SW480 (cell line): ENCODE measurements at places on chromosomes 12 and 14.

DNA sequence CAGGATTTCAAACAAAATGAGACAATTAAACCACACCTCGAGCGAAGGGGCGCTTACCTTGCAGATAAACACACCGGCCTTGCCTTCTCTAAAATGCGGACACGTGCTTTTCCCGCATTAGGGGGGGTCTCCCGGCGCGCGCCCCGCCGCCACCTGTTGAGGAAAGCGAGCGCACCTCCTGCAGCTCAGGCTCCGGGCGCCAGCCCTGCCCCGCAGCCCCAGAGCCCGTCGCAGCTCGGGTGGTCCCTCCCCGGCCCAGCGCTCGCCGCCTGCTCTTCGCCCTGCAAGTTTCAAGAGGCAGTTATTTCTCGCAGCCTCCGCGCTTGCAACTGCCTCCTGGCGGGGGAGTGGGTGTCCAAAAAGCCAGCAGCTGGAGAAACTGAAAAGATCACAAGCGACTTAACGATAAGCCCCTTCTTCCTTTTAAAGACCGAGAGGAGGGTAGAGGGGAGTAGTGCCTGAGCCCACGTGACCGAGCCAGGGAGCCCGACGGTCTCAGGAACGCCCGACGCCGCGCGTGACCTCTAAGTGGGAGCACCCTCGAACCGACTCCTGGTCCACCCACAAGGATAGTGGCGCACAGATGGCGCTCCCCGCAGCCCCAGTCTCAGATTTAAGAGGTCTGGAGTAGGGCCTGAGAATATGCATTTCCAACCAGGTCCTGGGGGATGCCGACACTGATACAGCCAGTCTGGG is at the start of gene ESR2:
TSS of gene ESR2 (minus strand) at position 396 of the 696 bp plus-strand sequence. CDS start 11,386 bp downstream, outside the sequence.
- peak; percentile 21 for DNase-seq

DNA sequence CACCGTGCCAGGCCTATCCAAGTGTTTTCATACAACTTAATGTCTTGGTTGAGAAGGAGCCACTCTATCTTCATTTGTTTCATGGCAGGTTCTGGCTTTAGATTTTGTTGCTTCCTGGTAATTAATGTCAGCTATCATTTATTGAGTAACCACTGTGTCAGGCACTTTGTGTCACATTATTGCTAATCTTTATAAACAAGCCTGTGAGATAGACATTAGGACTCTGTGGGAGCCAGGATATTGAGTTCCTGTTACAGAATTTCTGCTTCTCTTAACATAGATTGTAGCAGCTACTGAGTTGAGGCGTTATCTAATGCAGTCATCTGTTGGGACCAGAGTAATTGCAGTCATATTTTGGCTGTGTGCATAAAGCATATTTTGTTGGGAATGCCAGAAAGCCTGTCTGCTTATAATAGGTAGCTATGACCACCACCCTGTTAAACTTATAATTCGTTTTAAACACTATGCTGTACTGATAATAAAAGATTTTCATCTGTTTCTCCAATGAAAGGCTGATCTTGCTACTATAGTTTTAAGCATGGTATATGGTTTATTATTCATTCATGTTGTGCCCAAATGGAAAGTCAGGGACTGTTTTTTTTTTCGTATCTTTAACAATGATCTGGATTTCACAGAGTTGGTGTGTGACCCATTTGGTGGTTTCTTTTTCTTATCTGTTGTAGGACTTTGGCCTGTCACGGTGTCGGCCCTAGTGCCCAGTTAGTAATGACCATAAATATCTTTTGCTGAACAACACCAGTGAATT is 432.6 kb downstream of the PCNX1 start:
- no peak for DNase-seq

GRCh38 chr14:74619672-74620131 is 7.7 kb upstream of the LTBP2 start:
- peak; percentile 79 for DNase-seq

DNA sequence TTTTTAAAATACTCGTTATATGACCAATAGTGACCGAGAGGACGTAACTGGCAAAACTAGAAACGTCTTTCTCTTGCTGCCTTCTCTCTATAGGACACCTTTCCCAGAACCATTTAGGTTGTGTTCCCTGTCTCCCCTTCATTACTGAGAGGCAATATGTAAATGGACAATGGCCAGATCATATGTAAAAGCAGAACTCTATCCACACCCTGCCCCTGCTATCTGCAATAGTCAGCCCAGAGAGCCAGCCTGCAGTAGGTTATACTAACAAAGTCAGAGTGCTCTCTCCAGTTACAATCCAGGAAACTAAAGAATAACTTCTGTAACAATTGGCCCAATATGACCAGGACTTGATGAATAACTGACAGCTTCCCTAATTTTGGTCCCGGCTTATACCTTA is 216.8 kb downstream of the ANO6 start:
- DNase-seq, result no peak

- no peak for DNase-seq
These were observed 542.1 kb upstream of the ATP2B1 start for GRCh38 chr12:90250766-90251165.

DNA sequence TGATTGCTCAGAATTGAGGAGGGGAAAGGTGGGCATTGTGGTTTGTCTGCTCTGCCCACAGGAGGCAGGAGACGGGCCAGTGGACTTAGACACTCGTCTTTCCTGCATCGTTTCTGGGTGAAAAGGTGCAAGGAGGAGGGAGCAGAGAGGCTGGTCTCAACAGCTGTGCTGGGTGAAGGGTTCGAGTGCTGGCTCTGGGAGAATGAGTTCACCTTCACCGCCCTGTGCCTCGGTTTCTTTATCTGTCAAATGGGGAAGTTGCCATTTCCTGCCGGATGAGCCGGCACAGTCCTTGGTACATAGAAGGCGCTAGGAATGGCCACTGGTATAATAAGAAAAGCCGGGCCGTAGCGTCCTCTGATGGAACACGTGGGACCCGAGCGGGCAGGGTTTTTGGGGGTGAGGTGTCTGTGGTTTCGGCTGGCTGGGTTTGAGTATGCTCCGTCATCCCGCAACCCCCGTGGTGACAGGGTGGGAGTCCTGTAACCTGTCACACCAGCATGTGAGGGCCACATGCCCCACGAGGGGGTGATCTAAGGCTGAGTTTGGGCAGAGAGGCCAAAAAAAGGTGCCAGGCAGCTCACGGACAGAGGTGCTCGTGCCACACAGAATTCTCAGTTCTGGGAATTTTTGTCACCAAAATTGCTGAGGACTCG is 7.3 kb downstream of the BCL7A start:
- no peak for DNase-seq

- no peak for DNase-seq
These were observed 48.0 kb downstream of the SMUG1 start for GRCh38 chr12:54140588-54141388.

DNA sequence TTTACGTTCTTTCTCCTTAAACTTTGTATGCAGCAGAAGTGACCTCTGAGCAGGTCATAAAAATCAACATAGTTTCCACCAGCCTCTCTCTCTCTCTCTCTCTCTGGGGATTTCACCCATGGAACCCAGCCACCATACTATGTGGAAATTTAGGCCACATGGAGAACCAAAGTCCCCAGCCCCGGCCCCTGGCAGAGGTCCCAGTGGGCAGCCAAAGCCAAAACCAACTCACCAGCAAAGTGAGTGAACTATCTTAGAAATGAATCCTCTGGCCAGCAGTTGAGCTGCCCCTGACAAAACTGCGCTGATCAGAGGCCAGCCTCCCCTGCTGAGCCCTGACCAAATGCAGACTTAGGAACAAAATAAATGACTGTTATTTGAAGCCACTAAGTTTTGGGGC is 9.2 kb downstream of the DUSP6 start:
- no peak for DNase-seq

DNA sequence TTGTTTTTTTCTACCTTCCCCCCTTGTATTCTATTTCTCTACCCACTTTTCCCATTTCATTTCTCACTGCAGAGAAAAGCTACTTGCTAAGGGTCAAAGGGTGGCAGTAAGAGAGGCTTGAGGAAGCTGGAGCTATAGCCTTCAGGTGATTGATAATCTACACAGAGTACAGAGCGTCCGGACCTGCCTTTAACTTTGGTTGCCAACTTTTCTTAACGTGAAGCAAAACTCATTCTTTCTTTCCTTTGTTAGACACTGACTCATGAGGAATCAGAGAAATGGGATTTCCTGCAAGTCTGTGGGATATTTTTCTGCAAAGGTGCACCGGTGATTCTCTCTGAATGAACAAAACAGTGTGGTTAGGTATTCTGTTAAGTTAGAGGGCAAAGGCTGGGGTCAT is 133.3 kb downstream of the RMST start:
- no peak for DNase-seq

- no peak for DNase-seq
These were observed 173.5 kb downstream of the CHST11 start for GRCh38 chr12:104630230-104630670.

- no peak for DNase-seq
These were observed 23.9 kb downstream of the LRTM2 start for GRCh38 chr12:1844223-1844622.

DNA sequence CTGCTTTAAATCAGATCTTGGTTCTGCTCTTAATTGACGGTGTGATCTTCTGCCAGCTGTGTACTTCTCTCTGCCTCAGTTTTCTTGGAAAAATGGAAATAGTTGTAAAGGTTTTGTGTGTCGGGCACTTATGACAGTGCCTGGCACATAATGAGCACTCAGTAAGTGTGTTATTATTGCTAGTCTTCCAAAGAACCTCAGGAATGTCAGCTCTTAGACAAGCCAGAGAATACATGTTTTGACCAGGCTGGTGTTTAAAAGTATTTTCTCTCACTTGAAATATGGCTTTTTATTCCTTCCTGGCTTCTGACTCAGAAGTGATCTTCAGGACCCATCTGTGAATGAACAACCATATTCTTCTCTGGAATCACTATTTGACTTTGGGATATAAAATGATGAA is 304.1 kb downstream of the SNAPC1 start:
- DNase-seq, result no peak

GRCh38 chr12:52927964-52928363 is 21.0 kb upstream of the KRT18 start:
- no peak for DNase-seq

DNA sequence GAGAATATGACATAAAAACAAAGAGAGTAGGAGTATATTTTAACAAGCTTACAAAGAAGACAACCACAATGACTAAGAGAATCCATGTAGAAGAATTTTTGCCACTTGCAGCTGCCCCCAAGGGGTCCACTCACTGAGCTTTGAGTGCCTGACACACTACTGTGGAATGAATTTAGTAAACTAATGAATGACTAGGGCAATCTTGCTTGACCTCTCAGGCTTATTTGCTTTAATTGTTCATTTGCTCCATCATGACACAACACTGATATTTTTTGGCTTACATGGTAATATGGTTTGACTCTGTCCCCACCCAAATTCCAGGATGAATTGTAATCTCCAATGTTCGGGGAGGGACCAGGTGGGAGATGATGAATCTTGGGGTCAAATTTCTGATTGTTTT is 249.1 kb upstream of the FAR2 start:
- DNase-seq, result no peak

- peak; percentile 81 for DNase-seq
These were observed 49.6 kb downstream of the LRCOL1 start for GRCh38 chr12:132560614-132561426.

DNA sequence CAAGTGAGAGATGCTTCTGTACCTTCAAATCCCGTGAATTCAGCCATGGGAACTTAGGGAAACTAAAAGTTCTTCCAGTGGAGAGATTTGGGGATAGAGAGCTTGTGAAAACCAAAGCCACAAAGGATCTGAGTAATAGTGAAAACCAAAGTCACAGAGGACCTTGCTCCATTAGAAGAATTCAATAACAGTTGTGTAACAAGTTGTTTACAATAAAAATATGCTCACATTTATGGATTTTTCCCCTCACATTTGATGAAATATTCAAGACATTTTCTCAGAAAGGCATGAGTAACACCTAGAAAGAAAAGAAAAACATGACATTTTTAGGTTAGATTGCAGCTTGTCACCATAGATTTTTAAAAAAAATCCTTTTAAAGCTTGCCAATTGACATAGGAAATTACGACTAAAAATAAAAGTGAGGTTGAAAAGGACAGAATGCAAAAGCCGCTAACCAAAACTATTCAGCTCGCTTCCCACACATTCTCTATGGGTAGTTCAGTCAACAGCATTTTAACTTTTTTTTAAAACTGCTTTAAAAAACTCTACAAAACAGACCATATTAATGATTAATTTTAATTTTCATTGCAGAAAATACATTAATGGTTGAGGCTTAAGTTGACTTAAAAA is 113.2 kb downstream of the CAND1 start:
- DNase-seq, result no peak

GRCh38 chr14:69543341-69544115 is 31.1 kb downstream of the CCDC177 start:
- peak; percentile 94 for DNase-seq

GRCh38 chr14:75626396-75626795 is 34.3 kb downstream of the ERG28 start:
- no peak for DNase-seq

DNA sequence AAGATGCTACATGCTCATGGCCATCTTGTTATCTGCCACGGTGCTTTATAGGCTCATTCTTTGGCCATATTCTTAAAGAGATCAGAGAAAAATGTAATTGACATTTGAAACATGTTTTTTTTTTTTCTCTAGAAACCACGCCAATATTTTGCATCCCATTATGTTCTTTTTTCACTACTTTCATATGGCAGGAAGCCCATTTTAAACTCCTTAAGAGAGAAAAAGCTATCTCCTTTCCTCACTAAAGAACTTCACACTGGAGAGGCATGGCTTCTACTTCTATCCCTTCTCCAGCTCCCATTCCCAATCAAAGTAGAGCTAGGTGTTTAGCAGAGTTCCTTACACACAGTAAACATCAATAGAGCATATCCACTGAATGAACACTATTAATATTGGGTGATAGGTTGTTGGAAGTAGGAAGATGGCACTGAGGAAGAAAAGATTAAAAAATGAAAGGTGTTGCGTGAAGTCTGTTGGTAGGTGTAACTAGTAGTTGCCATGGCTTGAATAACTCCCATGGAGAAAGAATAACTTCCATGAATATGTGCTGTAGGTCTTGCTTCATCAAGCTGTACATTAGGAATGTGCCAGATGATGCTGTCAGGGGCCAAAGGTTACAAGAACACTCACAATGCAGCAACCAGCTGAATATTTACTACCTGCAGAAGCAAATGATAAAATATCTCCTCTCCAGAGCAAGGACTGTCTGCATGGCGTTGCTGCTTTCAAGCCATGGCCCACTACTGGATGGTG is 178.8 kb downstream of the STXBP6 start:
- no peak for DNase-seq

DNA sequence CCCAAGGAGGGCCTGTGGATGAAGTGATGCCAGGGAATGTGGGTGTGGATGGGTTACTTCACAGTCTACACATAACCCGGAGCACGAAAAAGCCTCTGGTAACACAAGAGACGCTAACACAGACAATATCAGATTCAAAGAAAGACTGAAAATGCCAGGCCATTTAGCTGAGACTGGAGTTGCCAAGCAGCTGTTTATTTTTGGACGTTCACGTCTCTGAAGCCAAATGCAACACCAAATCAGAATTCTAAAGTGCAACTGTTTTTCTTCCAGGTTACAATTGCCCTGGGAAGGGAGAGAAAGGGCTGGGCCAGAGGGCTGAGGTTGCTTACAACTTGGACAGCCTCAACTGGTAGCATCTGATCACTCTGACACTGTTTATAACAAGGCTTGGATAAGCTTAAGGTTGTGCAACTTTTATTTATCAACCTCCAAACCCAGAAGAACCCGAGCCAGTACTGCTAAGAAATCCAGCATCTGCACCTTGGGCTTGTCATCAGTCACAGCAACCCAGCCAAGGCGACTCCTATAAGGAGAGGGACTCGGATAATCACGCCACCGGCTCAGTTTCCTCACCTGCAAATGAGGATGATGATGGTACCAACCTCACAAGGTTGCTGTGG is 24.8 kb downstream of the NUAK1 start:
- no peak for DNase-seq
